ENCODE measurements at places on chromosomes 12 and 14.

- no peak for DNase-seq
Measured at GRCh38 chr14:56514663-56515371, 64.8 kb upstream of the TMEM260 start.

GRCh38 chr12:2311020-2311778 is 258.4 kb downstream of the CACNA1C start:
- no peak for DNase-seq

- DNase-seq: peak; percentile 24
Measured at GRCh38 chr14:99119554-99120525, 152.2 kb downstream of the BCL11B start.

GRCh38 chr12:67112586-67112985 is 156.6 kb upstream of the CAND1 start:
- peak; percentile 29 for DNase-seq

- no peak for DNase-seq
Measured at GRCh38 chr14:104513641-104514046, 65.9 kb upstream of the C14orf180 start.

DNA sequence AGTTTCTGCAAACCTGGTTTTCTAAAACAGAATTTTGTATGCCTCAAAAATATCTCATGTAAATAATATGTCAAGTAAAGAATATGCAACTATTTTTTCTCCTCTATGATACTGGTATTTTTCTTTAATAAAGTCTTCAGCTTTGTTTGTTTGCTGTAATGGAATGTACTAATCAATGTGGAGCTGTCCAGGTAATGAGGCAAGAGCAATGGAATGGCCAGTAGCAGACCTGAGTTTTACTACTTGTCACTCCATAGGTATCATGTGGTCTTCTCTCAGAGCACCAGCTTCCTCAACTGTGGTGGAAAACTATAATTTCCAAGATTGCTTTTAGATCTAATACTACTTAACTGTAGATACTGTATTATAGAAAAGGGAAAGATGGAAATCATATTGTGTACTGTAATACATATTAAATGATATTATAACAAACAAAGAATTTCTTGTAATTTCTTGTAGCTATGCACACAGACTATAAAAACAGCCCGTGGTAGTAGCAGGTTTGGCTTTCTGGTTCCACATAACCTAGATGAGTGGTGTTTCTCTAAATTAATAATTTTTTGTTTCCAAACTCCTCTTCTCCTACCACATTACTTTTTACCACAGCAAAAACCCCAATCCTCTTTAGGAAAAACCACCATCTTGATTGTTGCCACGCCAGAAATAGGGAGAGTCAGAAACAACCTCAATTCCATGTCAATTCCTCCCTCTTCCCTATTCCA is 70.6 kb downstream of the KIF21A start:
- DNase-seq: no peak

DNA sequence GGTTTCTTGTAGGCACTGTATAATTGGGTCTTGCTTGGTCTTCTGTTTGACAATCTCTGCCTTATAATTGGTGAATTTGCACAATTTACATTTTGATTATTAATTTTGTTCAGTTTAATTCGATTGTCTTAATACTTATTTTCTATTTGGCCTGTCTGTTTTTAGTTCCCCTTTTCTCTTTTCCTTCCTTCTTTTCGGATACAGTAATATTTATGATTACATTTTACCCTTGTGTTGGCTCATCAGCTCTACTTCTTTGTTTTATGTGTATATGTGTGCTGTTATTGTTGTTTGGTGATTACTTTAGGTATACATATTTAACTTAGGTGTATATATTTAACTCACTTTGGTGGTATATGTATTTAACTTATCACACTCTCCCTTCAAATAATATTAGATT is 12.8 kb upstream of the BEGAIN start:
- no peak for DNase-seq

- DNase-seq: no peak
Measured at GRCh38 chr12:24360907-24361306, 411.4 kb upstream of the SOX5 start.

GRCh38 chr12:110023059-110023980 is 24.1 kb downstream of the ANKRD13A start:
- peak; percentile 77 for DNase-seq

- DNase-seq: no peak
Measured at GRCh38 chr12:90274407-90274806, 565.8 kb upstream of the ATP2B1 start.

- DNase-seq: no peak
Measured at GRCh38 chr12:56522411-56523193, 982 bp downstream of the RBMS2 start.

GRCh38 chr14:34920339-34920738 is 45.2 kb upstream of the BAZ1A start:
- DNase-seq: no peak

- DNase-seq: no peak
Measured at GRCh38 chr12:72313806-72314205, 41.6 kb downstream of the TRHDE start.

GRCh38 chr14:100302616-100303015 is 3.6 kb downstream of the SLC25A29 start:
- DNase-seq: no peak

DNA sequence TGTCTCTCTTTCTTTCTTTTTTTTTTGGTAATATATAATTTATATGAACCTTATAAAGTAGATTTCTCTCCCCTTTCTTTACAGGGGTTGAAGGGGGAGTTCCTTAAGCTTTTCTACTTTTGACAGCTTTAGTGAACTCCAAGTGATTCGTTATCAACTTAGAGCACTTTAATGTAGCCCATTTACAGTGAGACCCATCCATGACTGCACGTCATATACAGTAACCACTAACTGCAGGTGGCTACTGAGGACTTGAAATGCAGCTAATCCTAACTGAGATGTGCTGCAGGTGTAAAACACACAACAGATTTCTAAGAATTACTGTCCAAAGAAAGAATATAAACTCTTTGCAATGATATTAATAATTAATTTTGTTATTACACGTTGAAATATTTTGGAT is 582 bp downstream of the LRRIQ1 start:
- no peak for DNase-seq

DNA sequence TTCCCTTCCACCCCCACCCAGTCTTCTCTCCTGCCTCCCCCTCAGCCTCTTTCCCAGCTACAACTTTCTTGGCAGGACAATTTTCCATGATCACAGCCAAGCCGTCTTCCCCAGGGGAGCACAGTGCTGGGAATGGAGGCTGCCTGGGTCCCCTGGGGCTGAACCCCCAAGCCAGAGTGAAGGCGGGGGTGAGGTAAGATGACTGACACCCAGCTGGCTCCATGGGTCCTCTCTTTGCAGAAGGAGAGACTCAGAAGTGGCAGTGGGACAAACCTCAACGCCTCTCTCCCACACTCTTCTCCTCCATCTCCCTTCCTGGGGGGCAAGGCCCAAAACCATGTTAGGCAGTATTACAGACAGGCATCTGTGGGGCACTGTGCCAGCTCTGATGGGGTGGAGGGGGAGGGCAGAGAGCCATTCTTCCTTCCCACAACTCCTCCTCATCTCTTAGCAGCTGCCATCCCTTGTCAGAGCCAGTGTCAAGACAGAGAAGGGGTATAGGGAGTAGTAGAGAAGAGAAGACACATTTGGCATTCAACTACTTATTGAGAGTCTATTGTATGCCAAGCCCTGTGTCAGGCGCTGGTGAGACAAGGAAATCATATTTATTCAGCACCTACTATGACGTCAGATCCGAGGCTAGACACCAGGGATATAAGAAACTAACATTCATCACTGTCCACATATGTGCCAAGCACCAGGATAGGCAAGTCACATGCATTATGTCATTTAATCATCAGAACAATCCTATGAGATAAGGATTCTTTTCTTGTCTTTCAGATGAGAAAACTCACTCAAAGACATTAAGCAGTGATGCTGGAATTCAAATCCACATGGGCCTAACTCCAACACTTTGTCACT is 3.6 kb downstream of the ITGA7 start:
- DNase-seq: no peak

GRCh38 chr12:124264089-124264795 is 30.7 kb upstream of the RFLNA start:
- DNase-seq: no peak

- peak; percentile 63 for DNase-seq
Measured at GRCh38 chr12:44459569-44459968, 416.5 kb downstream of the NELL2 start.
